ENCODE measurements at places on chromosomes 3 and 15. TPM values are rescaled to one million over a fixed set of nuclear protein-coding genes. Genes with fewer than 3 reads are reported as not detected.

CKMT1A gene
- not detected for total RNA-seq

ALDH1A2 gene
- total RNA-seq, result not detected

TTLL13 gene
- 0.80 TPM for total RNA-seq

MAPK6 gene
- 103 TPM for total RNA-seq

- no peak overlapping the region for H3K4me3 ChIP-seq
- H3K36me3 ChIP-seq, result no peaks in the 10 kb centered on the region
- no peaks in the 10 kb centered on the region for H3K27me3 ChIP-seq
- no peak for DNase-seq
- no peaks in the 10 kb centered on the region for H3K4me1 ChIP-seq
- no peak overlapping the region for H3K27ac ChIP-seq
These were observed 130.6 kb downstream of the CCNL1 start for GRCh38 chr3:157029365-157029790.

GRCh38 chr3:120192159-120192558 lies 92.9 kb downstream of the GPR156 start:
- H3K27ac ChIP-seq, result no peak overlapping the region
- H3K27me3 ChIP-seq, result no peaks in the 10 kb centered on the region
- H3K4me1 ChIP-seq, result no peaks in the 10 kb centered on the region
- no peak for DNase-seq
- no peaks in the 10 kb centered on the region for H3K36me3 ChIP-seq

GRCh38 chr15:68930268-68931022 lies at the start of gene SPESP1:
Gene SPESP1, plus strand, starts transcription at chr15:68930525. Its CDS starts 129 bp downstream, at chr15:68930654.
- no peak within 1 kb of the TSS for H3K4me3 ChIP-seq
- no peaks in the 10 kb centered on the region for H3K36me3 ChIP-seq
- H3K27me3 ChIP-seq, result no peaks in the 10 kb centered on the region
- no peaks in the 10 kb centered on the region for H3K4me1 ChIP-seq
- H3K27ac ChIP-seq, result no peak within 1 kb of the TSS
- peak; percentile 64 for DNase-seq

DNA sequence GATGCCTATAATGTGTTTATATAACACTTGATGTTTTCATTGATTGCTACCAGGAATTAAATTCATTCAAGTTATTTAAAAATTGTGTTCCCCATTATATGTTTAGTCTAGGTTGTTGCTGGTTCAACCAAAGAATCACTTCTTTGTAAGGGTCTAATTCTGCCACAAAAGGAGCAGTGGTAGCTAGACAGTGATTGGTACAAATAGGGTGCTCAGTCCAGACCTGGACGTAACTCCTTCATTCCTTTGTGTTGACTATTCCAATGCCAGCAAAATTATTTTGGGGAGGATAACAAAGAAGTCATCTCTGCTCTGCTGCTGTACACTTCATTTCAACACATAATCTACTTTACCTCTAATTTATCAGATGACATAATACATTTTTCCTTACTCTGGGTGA lies 1.2 kb downstream of the CHMP2B start:
- no peak for DNase-seq
- peaks cover 24% of the 10 kb centered on the region for H3K4me1 ChIP-seq
- H3K36me3 ChIP-seq, result no peaks in the 10 kb centered on the region
- H3K27ac ChIP-seq, result no peak overlapping the region
- H3K4me3 ChIP-seq, result peak overlapping the region; percentile 96
- no peaks in the 10 kb centered on the region for H3K27me3 ChIP-seq

DNA sequence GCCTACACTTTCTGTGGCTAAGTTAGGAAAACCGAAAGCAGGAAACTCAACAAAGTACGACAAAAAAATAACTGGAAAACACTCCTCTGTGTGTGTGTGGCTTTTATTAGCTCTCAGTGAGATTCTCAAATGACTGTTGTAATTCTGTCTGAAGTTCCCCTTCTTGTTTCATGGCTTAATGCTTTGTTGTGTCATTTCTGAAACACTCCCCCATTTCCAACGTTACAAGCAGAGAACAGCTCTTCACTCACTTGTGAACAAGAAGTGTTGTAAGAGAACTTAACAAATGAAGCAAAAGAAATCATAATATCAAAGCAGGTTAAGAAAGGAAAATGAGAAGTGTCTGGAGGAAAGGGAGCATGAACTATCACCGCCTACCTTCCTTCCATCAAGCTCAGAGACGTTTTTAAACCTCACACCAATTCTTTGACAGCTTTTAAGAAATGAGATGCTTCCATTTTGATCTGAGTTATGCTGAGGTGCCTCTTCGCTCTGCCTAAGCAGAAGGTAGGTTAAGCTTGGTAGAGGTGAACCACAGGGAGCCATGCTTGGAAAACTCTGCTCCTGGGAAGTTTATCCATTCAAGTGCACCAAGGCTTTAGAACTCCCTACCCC lies 12.4 kb upstream of the SEC62 start:
- H3K27me3 ChIP-seq, result no peaks in the 10 kb centered on the region
- no peaks in the 10 kb centered on the region for H3K36me3 ChIP-seq

GRCh38 chr3:184485241-184485640 lies 76.3 kb upstream of the EPHB3 start:
- no peaks in the 10 kb centered on the region for H3K27me3 ChIP-seq
- no peak for DNase-seq
- no peak overlapping the region for H3K4me3 ChIP-seq
- H3K36me3 ChIP-seq, result no peaks in the 10 kb centered on the region
- no peaks in the 10 kb centered on the region for H3K4me1 ChIP-seq

DNA sequence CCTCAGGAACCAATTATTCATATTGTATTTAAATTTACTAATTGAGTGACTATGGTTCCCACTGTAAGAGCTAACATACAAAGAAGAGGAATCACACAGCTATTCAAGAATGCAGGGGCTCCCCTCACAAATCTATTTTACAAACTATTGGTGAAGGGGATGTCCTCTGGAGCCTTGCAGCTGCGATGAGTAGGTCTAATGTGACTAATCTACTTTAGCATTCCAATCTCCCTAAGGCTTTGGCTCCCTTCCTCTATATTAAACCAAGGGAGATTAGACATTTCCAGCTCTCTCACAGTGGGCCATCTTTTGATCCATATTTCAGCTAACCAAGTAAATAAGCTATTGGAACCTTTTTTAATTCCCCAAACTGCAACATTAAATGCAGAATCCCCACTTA lies 514.2 kb upstream of the BCHE start:
- H3K27me3 ChIP-seq, result no peaks in the 10 kb centered on the region
- no peaks in the 10 kb centered on the region for H3K36me3 ChIP-seq
- DNase-seq, result no peak
- no peaks in the 10 kb centered on the region for H3K4me1 ChIP-seq

- DNase-seq, result no peak
- peaks cover 8% of the 10 kb centered on the region for H3K4me1 ChIP-seq
These were observed 101.7 kb downstream of the STAG1 start for GRCh38 chr3:136650461-136650860.

GRCh38 chr3:11850003-11850402 lies 3.3 kb upstream of the TAMM41 start:
- H3K36me3 ChIP-seq, result no peaks in the 10 kb centered on the region
- no peak overlapping the region for H3K4me3 ChIP-seq
- no peak overlapping the region for H3K27ac ChIP-seq
- peaks cover 20% of the 10 kb centered on the region for H3K4me1 ChIP-seq
- H3K27me3 ChIP-seq, result no peaks in the 10 kb centered on the region

- H3K27me3 ChIP-seq, result no peaks in the 10 kb centered on the region
- no peak overlapping the region for H3K27ac ChIP-seq
- no peaks in the 10 kb centered on the region for H3K4me1 ChIP-seq
These were observed 468.0 kb upstream of the TBL1XR1 start for GRCh38 chr3:177665122-177665808.

All from CD8-positive, alpha-beta memory T cell (primary cell).